ENCODE measurements at places on chromosomes 11 and 22.

- peak; percentile 90 for DNase-seq
Observed at GRCh38 chr22:26642465-26643417, 14.6 kb upstream of the MIAT start.

DNA sequence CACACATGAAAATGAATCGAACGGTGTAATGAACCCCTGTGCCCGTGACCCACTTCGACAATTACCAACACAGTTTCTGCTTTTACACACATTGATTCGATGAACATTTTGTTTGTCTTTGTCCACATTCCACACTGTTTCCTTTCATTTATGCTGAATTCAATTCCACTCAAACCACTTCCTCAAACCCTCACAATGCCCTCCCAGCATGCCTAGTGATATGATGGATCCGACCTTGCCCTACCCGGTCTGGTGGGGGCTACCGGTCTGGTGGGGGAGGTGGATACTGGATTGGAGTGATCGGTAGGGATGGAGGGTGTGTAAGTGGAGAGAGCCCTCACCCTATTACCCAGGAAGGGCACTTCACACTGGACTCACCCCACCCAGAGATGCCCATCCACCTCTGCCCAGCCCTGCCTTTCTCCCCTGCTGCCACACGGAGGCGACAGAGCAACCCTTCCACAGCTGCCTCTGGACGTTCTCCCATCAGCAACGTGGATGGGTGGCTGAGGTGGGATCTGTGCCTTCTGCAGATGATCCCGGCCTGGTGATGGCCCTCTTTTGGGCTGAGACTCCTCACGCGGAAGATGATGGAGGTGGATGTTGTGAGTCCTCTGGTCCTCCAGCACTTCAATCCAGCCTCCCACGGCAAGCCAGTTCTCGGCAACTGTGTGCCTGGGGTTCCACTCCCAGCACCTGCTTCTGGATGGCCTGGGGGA lies 33.0 kb upstream of the P2RY2 start:
- DNase-seq = no peak

GRCh38 chr11:17703951-17704350 lies 15.4 kb upstream of the MYOD1 start:
- no peak for DNase-seq

DNA sequence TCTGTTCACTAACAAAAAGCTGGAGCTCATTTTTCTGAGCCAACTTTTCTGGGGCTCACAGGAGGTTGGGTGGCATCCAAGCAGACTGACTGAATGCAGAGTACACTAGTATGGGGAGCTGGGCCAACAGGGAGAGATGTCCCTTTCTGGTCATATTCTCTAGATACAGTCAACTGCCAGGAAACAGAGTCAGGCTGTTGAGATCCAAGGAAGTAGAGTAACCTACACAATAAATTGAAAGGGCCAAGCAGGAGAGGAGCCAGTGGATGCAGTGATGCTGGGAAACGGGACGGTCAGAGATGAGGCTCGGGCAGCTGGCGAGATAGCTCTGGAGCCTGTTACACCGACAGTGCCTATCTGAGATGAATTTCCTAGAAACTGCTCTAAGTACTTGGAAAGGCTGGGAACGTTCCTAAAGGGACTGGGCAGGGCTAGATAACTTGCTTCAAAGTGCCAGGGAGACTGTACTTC lies 71.1 kb downstream of the LARGE2 start:
- no peak for DNase-seq

- DNase-seq = no peak
Observed at GRCh38 chr11:27658535-27659236, 41.6 kb downstream of the BDNF start.

GRCh38 chr11:94602430-94603372 lies 35.5 kb downstream of the PIWIL4 start:
- peak; percentile 26 for DNase-seq

GRCh38 chr11:4921796-4922195 lies 2.3 kb downstream of the OR51G1 start:
- no peak for DNase-seq

DNA sequence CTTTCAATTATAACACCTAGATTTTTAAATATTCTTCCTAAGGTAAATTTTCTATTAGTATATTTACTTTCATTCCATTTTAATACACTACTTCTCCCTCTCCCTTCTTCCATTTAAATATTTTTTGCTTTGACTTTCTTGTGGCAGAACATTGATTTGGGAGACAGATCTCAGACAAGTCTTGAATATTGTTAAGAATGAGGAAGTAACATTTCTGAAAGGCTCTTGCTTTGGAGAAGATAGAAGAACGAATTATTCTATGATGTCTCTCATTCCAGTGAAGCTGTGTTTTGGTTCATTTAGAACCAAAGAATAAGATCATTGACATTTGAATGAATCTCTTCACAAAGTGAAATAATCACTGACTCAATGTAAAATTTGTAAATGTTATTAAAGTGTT lies 2.4 kb downstream of the IPO7 start:
- DNase-seq = no peak

- no peak for DNase-seq
Observed at GRCh38 chr11:93585758-93586157, 42.6 kb upstream of the SMCO4 start.

- DNase-seq = no peak
Observed at GRCh38 chr11:57356268-57356667, 18.1 kb downstream of the P2RX3 start.

DNA sequence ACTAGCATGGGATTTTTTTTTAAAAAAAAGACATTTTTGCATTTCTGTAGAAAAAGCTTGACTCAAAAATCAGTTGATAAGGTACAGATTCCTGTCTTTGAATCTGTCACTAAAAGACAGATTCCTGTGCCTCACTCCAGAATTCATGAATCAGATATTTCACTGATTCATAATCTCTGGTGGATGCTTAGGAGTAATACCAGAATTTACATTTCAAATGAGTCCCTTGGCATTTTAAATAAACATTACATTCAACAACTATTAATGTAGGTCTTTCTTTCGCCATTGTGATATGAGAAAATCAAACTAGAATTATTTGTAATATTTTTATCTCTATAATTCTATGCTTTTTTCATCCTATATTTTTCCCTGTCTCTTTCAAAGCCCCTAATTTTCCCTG lies 128.3 kb downstream of the APIP start:
- DNase-seq = no peak

- peak; percentile 86 for DNase-seq
Observed at GRCh38 chr22:39960791-39961746, 872 bp downstream of the TMA7B start.

DNA sequence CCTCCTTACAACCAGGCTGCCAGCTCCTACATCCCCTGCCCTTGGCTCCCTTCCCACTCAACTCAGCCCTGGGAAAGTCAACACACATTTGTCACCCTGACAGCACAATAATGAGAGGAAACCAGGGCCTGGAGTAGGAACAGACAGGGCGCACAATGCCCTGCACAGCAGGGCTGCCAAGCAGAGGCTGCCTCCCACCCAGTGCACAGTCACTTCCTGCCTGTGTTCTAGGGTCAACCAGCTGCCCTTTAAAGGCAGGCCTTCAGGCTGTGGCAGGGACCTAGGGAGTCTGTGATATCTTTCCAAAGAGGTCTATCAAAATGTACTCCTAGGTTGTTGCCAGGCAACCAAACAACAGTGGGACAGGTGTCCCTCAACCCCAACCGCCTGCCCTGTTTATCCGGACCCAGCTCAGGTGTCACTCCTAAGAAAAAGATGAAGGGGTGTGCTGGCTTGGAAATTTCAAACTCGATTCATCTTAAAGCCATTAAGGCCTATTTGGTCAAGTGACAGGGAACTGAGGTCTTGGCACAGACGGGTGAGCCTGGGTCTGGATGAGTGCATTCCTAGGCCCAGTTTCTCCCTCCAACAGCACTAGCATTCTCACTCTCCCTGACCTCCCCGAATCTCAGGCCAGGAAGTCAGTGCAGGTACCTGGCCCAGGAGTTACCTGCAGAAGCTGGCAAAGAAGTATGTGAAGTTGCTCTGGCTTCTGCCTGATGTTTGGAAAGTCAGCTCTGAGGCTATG lies 110.3 kb upstream of the PITPNB start:
- DNase-seq = no peak

DNA sequence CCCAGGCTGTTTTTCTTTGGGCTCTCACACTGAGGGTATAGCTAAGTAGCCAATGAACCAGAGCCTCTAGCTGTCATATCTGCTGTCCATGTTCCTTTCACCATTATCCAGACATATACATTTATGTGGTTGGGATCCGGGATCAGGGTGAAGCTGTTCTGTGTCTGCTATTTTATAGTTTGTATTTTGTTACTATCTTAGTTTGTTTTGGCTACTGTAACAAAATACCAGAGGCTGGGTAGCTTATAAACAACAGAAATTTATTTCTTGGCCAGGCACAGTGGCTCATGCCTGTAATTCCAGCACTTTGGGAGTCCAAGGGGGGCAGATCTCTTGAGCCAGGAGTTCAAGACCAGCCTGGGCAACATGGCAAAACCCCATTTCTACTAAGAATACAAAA lies 40.5 kb upstream of the CABP7 start:
- DNase-seq = no peak

DNA sequence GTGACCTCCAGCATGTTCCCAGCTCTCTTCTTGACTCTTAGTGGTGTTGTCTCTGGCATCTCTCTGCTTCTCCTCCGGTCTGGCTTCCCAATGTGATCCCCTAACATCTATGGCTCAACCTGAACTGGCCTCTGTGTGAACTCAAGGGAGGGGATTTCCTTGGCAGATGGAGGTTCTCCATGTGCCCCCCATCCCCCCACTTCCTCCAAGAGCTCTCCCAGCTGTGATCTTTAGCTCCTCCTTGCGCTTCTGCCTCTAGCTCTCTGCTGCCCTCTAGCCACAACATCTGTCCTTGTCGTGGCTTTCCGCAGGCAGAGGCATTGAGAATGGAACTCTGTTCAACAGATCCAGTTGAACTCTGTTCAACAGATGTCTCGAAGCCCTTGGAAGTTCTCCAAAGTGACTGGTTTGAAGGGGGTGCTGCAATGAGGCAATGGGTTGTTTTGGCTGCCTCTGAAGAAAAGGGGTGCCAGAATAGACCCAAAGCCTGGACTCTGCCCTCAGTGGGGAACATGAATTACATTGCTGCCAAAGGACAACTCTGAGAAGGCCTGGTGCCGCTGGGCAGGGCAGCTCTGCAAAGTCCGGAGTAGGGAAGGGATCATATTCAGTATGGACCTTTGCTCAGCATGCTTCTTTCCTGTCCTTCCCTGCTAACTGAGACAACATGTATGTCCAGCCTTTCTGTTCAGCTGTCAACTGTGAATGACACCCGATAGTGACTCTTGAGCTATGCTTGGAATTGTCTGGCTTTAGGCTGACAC lies 61.9 kb downstream of the ADM start:
- DNase-seq = peak; percentile 12

- no peak for DNase-seq
Observed at GRCh38 chr11:133414506-133414905, 117.8 kb downstream of the OPCML start.

- DNase-seq = no peak
Observed at GRCh38 chr11:69804769-69805508, 14.3 kb downstream of the FGF3 start.

- no peak for DNase-seq
Observed at GRCh38 chr11:61037441-61038093, 64.7 kb upstream of the CD5 start.
